ENCODE measurements at places on chromosomes 6 and 20. TPM values are rescaled to one million over a fixed set of nuclear protein-coding genes. Genes with fewer than 3 reads are reported as not detected.

Gene PTPRT
- not detected for total RNA-seq

Gene LPA
- total RNA-seq = not detected

Gene BMP7
- not detected for total RNA-seq

Gene HLA-DRB5
- 9.2 TPM for total RNA-seq

DNA sequence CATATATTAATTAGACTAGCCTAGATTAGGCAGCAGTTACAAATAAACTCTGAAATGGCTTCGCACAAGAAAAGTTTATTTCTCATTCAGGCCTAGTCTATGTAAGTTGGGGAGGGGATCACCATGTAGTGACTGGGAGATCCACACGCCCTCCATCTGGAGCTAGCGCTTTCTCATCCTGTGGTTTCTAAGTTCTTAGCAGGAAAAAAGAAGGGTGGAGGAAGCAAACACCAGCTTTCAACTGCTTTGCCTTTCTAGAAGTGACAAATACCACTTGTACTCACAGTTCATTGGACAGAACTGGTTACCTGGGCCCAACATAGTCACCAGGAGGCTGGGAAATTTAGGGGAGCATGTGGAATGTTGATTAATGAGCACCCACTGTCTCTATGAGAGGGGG is 46.6 kb downstream of the NDUFAF5 start:
- H3K4me1 ChIP-seq = no peaks in the 10 kb centered on the region
- peaks cover 9% of the 10 kb centered on the region for H3K27me3 ChIP-seq
- H3K4me3 ChIP-seq = no peak overlapping the region
- no peak overlapping the region for H3K27ac ChIP-seq
